CD8-positive, alpha-beta T cell (primary cell): ENCODE measurements at places on chromosomes 2 and 18. TPM values are rescaled to one million over a fixed set of nuclear protein-coding genes. Genes with fewer than 3 reads are reported as not detected.

DNA sequence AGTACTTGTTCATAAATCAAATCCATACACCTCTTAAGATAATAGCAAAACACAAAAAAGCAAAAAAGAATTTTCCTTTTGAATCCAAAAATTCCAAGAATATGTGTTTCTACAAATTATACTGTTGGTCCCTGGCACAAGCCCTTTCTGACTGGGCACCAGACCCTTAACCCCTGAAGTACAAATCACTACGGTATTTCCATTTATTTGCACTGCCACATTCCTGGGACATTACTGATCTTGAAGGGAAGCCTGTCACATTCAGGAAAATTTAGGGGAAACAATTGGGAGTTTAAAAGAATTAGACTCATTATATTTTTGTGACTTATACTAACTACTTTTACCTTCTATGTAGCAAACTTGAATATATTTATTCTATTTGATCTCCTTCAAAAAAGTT, 98.8 kb downstream of the ZNF521 start:
- DNase-seq, result no peak

GRCh38 chr2:10196948-10197696, 74.6 kb downstream of the RRM2 start:
- no peak for DNase-seq

DNA sequence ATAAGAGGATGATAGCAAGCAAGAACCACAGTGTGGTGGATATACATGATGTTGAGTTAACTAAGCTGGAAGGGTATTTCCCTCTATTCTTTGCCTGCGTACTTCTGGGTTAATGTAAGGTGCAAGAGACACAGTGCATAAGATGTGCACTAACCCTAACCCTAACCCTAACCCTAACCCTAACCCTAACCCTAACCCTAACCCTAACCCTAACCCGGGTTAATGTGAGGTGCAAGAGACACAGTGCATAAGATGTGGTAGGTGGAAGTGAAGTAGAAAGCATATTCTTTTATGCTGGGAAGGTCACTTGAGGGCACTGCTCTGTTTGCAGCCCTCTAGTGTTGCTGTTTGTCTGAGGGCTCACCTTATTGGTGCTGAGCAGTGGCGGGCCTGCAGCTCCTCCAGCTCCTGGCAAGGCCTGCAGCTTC, 181.5 kb upstream of the ITGA4 start:
- no peak for DNase-seq

- no peak for DNase-seq
Observed at GRCh38 chr2:172571245-172571644, 15.4 kb downstream of the PDK1 start.

SRD5A2 gene
- not detected for total RNA-seq

DNA sequence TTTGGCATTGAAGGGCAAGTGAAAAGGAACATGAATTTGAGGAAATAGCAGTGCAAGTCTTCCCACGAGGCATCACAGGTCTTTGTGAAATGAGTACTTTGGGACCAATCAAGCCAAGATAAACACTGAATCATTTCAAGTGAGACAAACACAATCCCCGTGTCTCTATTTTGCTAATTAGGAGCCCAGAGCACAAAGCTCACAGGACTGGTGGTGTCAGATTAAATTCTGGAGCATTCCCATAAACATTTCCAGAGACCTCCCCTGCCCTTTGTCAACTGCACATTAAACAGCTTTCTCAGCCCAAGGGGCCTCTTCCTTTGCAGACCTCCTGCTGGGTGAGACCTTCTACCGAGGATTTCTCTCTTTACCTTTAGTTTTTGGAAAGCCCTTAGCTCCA, 50.7 kb downstream of the DAPL1 start:
- no peak for DNase-seq
